Left ventricle myocardium superior (tissue), 1 donor: ENCODE measurements at places on chromosomes 11 and 22. TPM values are rescaled to one million over a fixed set of nuclear protein-coding genes. Genes with fewer than 3 reads are reported as not detected.

- peak; percentile 67 for DNase-seq
These were observed 44.5 kb downstream of the ME3 start for GRCh38 chr11:86627776-86628455.

GRCh38 chr11:121039971-121040613 is 16.2 kb downstream of the TBCEL start:
- DNase-seq, result no peak

Gene KRTAP5-10
- total RNA-seq, result not detected

Gene OR56B1
- not detected for total RNA-seq

- peak; percentile 90 for DNase-seq
These were observed 9.7 kb upstream of the AHNAK start for GRCh38 chr11:62556108-62556874.

Gene UBQLNL
- total RNA-seq, result 0.17 TPM
